ENCODE measurements at places on chromosomes 2 and 18.

GRCh38 chr2:88854528-88854927 lies 163.1 kb downstream of the RPIA start:
- no peak for DNase-seq

DNA sequence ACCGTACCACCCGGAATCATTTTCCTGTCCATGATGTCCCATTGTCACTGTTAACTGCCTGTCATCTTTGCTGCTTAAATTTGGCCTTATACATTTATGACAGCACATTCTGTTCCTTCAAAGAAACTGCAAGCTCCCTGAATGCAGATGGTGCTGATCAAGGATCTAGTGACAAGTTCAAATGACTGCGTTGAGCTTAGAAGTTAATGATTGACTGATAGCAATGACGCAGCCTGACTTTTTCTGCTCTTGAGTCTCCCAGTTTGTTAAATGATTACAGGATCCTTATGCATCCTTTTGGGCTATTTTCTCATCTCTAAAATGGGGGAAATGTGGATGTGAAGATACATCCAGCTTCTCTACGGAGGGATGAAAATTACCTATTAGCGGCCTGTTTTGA lies 159.0 kb downstream of the DCC start:
- no peak for DNase-seq

- no peak for DNase-seq
These were observed 65.0 kb downstream of the AP1S3 start for GRCh38 chr2:223772363-223772762.

DNA sequence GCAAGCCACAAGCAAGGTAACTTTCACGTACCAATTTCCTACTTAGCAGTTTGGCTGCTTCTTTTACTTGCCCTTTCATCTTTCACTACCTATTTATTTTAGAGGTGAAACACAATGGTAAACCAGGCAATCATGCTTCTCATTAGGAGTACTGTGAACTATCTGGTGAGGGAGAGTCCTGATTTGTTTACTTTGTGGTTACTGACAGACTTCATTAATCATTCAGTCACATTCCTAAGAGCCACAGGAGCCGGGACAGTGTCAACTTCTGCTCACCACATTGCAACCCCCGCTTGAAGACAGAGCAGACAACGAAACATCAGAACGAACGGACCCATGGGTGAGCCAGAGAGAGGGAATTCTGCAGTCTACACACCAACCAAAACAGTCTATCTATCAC lies 28.8 kb downstream of the TUBB6 start:
- no peak for DNase-seq

GRCh38 chr2:122780251-122780650 lies 1024.8 kb downstream of the TSN start:
- no peak for DNase-seq

Measured in CD4-positive, alpha-beta T cell (primary cell).